Cardiac fibroblast (primary cell): ENCODE measurements at places on chromosomes 12 and 14.

DNA sequence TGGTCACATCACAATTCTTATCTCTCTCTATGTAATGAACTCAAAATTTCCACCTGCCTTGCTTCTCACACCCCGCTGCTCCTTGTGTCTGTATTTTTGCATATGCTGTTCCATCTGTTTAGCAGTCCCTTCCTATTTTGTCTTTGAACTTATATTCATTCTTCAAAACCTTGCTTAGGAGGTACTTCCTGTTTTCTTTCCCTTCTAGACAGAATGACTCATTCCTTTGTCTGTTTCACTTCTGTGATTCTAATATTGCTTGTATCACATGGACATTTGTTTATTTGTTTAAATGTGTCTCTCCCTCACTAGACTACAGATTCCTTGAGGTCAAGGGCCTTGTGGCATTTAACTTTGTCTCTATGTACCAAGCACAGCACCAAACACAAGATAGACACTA is 424.2 kb downstream of the ETNK1 start:
- peak; percentile 63 for DNase-seq

DNA sequence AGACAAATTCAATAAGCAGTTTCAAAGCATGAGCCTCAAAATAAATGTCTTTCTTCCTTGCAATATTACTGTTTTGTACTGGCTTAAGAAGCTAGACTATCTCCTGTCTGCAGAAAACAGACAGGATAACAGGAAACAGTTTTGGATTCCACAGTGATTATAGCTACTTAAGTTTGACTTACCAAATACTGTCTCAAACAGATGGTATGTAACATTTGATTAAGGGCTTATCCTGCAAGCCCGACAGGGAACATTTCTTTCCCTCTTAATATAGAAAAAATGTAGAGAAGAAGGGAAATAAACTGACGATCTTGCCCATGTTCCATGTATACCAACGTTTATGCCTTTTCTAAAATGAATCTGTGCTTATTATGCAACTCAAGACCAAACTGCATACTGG is 179.9 kb upstream of the EEA1 start:
- peak; percentile 70 for DNase-seq

DNA sequence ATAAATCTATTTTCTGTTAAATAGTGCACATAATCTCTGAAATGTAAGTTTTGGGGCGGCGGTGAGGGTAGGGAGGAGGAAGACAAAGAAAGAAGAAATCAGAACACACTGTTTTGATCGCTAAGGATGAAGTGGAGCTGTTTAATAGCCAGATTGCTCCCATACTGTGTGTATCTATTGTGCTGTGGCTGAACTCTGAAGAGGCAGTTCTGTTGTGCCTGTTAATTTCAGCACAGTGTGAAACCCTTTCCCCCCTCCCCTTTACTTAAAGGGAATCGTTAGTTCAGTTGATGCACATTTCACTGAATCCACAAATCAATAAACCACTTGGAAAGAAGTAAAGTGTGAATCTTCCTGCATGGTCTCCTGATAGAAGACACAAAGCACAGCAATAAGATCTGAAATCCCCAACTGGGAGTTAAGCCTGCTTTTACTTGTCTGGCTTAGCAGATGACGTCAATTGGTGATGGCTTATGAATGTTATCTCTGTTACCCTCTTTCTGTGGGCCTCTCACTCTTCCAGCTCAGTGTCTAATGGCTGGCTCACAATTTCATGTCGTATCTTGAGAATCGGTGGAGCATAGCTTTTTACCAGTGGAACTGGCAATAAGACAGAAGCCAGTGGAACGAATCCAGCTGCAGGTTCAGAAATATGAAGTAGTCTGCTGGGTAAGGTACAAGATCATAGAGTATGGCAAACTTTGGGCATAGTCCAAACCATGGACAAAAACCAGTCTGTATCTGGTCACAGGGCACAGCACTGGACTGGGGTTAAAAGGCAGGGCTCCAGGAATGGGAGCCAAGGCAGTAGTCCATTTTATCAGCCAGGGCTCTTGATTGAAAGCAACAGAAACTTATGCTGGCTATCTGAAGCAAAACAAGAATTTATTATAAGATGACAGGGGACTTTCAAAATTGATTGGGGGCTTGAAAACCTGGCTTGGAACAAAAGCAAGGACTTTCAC is 413.5 kb upstream of the SEL1L start:
- peak; percentile 64 for DNase-seq

- DNase-seq = peak; percentile 58
Measured at GRCh38 chr14:104967386-104968152, 10.6 kb downstream of the AHNAK2 start.
